ENCODE measurements at places on chromosomes 5 and 9.

GRCh38 chr5:1226231-1226630 lies 1.1 kb downstream of the SLC6A18 start:
- DNase-seq = no peak

DNA sequence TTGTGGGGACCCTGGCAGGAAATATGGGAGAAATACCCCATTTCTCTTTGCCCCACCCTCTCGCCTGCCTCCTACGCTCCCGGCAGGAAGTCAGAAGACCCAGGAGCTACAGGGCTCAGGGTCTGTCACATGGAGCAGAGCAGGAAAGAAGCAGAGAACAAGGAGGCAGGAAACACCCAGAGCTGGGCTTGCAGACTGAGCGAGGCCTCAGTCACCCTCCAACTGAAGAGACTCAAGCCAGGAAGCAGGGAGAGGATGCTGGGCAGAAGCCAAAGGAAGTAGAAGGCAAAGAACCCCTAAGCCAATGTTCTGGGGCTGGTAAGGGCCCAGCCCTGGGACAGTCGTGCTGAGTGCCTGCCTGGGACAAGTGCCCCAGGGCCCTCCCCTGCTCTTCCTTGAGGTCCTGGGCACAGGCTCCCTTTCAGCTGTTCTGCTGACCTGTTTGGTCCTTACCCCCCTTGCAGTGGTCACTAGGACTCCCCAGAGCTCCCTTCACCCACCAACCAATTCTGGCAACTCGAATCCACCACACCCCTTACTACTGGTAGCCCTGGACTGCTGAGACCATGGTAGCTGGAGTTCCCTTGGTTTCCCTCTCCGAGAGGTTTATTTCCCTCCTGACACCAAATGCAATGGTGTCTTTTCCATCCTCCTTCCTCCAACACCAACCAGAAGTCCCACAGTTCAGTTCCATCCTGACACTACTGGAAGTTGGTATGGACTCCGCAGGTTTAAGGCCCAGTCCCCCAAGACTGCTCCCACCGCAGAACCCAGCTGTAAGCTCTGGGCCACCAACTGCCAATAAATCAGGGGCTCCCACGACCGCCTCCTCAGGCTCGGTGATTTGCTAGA lies 157.5 kb downstream of the COL23A1 start:
- DNase-seq = no peak

DNA sequence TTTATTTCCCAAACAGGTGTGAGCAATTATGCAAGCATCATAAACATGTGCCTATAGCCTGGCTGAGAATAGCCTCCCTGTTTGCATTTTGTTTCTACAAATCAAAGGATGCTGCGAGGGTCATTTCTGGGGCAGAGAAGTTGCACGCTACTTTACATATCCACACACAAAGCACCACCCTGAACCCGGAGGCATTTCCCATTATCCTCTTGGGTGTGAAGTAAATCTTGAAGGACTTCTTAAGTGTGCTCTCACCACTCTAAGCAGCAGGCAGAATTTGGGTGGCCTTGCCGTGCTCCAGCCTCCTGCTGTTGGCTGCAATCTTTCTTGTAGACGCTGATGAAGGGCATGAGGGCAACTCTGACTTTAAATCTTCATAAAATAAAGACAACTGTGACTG lies 124.0 kb upstream of the TLE4 start:
- no peak for DNase-seq

DNA sequence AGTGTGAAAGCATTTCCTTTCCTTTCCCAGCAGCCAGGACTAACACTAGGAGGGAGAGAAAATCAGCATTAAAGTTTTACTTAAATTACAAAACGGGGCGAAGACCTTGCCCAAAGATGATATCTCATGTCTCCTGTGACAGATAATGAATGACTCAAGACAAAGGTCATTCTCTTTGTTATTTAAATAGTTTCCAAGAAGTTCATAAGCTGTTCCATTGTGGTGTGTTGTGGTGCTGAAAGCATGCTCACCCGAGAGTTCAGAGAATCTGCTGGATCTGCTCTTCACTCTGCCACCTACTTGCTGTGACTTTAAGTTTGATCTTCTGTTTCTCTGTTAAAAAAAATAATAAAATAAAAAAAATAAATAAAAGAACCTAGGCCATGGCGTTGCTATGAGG lies 265.9 kb upstream of the NR4A3 start:
- DNase-seq = no peak

- DNase-seq = no peak
Observed at GRCh38 chr5:74201334-74202081, 439.0 kb downstream of the ENC1 start.

GRCh38 chr9:110109333-110110092 lies 98.4 kb downstream of the C9orf152 start:
- DNase-seq = no peak

- DNase-seq = no peak
Observed at GRCh38 chr9:135199489-135199888, 112.0 kb downstream of the OLFM1 start.

DNA sequence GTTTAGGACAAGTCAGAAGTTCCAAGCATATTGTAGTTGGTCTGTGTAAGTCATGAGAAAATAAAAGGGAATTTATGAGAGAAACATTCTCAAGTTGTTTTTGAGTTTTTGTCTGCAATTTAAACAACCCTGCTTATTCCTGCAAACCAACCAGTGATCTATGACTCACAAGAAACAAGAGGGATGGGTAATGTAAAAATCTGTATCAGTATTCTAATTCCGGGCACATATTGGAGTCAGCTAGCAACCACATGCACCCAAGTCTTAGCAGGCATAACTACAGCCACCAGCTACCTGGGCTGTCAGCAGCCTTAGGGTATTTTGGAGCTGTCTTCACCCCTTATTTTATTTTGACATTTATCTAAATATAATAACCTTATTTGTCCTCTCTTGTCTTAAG lies 128.7 kb upstream of the APC start:
- DNase-seq = no peak

GRCh38 chr5:19235101-19235584 lies 752.9 kb downstream of the CDH18 start:
- no peak for DNase-seq

DNA sequence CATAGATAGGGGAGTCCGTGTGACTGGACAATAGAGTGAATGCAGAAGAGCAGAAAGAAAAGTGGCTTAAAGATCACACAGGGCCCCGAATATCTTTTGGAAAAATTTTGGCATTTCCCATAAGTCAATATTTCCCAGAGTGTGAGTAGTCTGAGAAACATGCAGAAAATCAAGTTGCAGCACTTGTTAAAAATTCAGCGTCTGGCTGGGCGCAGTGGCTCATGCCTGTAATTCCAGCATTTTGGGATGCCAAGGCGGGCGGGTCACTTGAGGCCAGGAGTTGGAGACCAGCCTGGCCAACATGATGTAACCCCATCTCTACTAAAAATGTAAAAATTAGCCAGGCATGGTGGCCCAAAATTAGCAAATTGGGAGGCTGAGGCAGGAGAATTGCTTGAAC lies 227.0 kb downstream of the DRD1 start:
- DNase-seq = no peak

- DNase-seq = no peak
Observed at GRCh38 chr5:132474881-132475496, 15.6 kb downstream of the IRF1 start.

- no peak for DNase-seq
Observed at GRCh38 chr5:16502866-16503265, 37.3 kb upstream of the ZNF622 start.
